ENCODE measurements at places on chromosomes 2 and 18.

- DNase-seq = no peak
Observed at GRCh38 chr2:217944366-217944765, 58.4 kb downstream of the TNS1 start.

- DNase-seq = no peak
Observed at GRCh38 chr2:177998006-177998405, 74.6 kb downstream of the PDE11A start.

DNA sequence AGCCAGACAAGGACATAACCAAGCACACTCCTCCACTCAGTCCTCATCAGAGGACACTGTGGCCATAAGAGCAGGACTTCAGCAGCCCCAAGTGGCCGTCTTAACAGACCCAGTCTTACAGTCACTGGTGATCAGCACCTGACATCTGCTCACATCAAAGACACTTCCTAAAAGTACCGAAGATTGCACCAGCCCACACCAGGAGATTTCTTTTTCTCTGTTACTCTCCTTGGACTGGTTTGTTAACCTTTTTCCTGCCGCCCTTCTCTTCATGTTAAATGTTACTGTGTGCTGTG lies 44.1 kb downstream of the MRPS5 start:
- no peak for DNase-seq

GRCh38 chr2:206463685-206464084 lies 20.4 kb downstream of the ADAM23 start:
- no peak for DNase-seq

DNA sequence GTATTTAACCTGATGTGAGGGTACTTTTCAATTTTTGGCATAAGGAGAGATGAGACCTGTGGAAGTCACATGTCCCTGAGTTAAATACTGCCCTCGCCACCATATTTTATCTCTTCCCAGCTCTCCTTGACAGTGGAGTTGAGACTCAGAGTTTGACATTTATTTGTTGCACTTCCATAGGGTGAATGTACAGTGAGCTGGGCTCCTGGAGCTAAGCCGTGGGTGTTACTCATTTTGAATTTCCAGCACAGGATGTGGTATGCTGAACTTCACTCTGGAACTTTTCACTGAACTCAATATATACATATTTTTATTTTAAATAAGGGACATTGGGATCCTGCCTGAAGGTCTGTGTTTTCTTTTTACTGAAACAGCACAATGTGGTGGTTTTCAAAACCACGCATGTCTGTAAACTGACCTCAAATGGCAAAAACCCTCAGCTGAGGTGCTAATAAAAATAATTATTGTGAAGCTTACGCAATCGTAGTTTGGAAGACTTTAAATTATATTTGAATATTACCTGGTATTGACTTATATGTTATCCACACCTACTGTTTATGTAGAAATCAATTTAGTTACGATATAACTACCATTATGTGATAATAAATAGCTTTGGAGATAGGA lies 12.1 kb downstream of the RNF144A start:
- DNase-seq = no peak

DNA sequence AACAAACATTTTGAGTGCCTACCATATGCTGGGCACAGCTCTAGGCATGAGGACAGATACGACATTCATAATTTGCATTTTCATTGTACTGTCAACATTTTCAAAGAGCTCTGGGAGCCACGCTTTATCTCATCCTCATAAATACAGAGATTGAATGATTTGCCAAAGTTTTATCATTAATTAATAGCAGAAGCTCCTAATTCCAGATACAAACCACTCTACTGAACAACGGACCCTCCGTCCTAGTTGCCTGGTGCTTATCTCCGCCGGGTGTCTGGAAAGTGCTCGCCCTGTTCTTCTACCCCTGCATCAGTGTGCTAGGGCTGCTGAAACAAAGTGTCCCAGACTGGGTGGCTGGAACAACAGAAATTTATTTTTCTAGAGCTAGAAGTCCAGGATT lies 23.8 kb downstream of the SERTAD2 start:
- no peak for DNase-seq

GRCh38 chr18:40124107-40124506 lies 1830.9 kb upstream of the PIK3C3 start:
- no peak for DNase-seq

Data from stimulated activated CD4-positive, alpha-beta T cell treated with anti-CD3 and anti-CD28 coated beads, Interleukin-2, amount 100 ng/mL, for 24 hours (primary cell).